ENCODE measurements at places on chromosomes 4 and X.
A peak's percentile ranks its signal among the peaks of the same experiment; 100 is the strongest.

- no peak for DNase-seq
These were observed 36.1 kb downstream of the EVC start for GRCh38 chr4:5746829-5747737.

DNA sequence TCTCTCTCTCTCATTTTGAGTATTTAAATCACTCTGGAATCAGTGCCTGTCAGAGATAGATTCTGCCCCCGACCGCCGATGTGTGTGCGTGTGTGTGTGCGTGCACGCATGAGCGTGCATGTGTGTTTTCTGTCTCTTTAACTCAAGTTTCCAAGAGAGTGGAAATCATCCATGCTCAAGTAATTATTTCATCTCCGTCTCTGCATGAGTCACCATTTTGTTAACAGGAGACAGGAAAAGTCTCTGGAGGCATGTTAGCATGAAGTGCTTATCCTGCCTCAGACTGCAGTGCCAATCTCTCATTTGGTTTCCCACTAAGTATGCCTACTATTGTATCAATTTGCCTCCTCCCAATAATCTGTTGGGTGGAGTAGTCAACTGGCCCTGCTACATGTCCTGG, 182.9 kb upstream of the NHS start:
- no peak for DNase-seq

DNA sequence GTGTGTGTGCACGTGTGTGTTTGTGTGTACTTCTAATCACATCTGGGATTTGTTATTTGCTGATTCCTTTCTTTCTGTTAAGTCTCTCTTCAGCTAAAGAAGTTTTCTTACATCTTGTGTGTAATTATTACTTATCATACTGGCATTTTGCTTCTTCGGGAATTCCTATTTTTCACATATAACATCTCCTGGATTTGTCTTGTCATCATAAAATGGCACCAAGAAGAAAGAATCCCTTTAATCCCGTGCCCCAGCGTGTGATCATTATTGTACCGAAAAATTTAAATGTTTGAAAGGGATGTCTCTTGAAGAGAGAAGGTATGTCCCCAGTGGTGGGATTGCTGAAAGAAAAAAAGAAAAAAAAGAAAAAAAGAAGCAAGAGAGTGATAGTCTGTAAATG, 72.3 kb downstream of the ZFX start:
- no peak for DNase-seq

DNA sequence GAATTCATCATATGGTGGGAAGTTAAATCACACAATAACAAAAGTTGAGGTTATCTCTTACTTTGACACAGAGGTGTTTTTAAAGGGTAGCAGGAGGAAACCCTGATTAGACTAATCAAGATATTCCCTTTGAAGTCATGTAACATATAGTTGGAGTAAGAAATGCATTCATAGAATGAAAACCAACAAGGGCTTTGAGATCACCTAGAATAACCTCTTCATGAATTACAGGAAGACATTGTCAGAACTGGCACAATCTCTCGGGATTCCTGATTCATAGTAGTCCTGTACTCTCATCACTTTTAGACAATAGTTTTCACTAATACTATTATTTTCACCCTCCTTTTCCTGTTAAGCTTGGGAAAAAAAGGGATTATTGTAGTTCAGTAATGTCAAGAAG, 170.2 kb downstream of the PPP3CA start:
- DNase-seq, result no peak

GRCh38 chrX:150846130-150846529, 52.3 kb downstream of the CD99L2 start:
- DNase-seq, result no peak

DNA sequence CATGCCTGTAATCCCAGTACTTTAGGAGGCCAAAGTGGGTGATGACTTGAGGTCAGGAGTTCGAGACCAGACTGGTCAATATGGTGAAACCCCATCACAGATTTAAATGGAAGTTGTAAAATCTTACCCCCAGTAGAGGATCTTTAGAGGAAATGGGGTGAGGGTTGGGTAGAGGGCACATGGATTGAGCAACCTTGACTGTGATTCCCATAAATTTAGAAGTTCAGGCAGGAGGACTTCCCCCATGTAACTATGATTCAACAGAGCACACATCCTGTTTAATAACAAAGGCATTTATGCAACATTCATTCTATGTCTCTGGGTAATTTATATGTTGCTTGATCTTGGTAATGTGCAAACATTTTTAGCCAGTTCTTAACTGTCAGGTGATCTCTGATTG, 143.1 kb downstream of the RBM47 start:
- DNase-seq, result no peak

- no peak for DNase-seq
These were observed 197.6 kb downstream of the BCOR start for GRCh38 chrX:39899856-39900776.

DNA sequence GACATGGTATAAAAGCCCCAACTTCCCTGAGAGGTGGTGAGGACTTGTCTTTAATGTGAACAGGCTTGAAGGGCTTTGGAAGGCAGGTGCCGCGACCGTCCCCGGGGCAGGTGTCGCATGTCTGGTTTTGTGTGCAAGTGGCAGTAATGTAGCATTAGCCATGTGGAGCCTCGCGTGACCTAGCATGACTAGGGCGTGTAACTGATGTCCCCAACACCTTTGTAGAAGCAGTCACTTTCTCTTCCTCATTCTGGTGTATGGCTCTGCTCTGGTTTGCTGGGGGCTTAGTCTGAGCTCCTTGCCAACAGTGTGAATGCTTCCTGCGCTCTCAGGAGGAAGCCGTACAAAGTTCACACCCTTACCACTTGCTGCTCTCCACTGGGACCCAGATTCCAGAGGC, 145.7 kb downstream of the AMMECR1 start:
- DNase-seq, result no peak

DNA sequence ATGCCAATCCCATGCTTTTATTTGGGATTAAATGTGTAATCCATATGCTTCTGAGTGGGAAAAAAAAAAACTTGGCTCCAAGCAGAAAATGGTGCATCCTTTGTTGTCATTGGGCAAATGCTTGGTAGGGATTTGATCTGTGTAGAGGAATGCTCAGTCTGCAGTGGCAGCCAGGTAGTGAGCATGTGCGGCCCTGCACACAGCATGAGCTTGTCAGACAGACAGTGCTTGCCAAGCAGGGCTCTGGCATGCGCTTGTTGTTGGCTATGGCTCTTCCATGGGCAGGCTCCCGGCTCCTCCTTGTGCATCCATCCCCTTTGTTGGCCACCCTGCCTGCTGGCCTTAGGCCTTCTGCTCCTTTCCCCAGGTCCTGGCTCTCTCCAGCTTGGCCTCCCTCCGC, 130.3 kb downstream of the GPR143 start:
- no peak for DNase-seq

DNA sequence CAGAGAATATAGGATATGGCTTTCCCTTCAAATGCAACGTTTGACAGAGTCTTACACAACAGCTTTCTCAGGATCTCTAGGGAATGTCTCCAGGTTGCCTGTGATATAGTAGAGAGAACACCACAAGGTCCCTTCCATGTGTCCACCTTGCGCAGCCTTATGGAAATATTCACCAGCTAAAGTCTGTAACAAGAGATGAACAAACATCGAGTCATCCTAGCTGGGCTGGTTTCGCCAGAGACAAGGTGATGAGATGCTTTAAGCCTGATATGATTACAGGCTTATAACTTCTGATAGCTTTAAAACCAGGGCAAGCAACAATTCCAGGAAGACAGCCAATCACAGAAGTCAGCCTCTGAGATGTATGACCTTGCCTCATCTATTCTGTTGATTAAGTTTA, 83.8 kb downstream of the SEL1L3 start:
- no peak for DNase-seq

GRCh38 chr4:52714597-52715254, 36.5 kb downstream of the ERVMER34-1 start:
- no peak for DNase-seq

DNA sequence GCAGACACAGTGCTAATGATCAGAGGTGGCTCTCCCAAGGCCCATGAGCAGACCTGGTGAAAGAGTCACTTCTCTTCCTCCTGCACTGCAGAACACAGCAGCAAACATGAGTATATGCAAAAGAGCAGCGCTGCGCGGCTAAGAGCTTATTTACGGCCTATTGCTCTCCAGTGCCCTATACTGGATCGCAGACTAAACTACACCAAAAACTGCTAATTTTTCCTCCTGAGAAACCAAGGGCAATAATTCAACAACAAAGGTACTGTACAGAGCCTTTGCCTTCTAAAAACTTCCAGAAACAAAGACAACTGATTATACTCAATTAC, 702.5 kb downstream of the ARAP2 start:
- DNase-seq, result no peak

GRCh38 chr4:174120446-174121295, 162.8 kb downstream of the FBXO8 start:
- no peak for DNase-seq

GRCh38 chr4:85452058-85452731, 22.8 kb upstream of the ARHGAP24 start:
- no peak for DNase-seq

DNA sequence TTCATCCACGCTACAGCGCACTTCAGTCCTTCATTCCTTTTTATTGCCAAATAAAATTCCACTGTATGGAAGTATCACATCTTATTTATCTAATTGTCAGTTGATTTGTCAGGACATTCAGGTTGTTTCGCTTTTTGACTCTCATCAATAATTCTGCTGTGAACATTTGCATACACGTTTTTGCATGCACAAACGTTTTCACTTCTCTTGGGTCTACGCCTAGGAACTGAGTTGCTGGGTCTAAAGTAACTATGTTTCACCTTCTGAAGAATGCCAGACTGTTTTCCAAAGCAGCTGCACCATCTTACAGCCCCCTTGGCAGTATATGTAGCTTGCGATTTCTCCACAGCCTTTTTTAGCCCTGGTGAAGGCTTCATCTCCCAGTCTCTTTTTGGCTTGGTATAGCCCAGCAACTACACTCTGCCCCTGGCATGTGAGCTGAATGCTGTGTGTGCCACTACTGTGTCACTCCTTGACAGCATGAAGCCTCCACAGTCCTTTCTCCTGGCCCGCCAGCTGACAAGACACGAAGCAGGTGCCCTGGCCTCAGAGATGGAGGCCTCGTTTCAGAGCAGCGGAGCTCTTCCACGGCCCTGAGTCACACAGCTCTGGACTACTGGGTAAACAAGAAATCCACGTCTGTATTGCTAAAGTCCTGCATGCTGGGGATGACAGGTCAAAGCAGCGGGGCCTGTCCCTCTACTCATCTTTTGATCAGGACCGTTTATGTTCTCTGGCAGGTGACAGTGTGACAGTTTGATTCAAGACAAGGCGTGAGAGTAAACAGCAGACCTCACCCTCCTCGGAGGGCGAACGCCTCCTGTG, 75.5 kb downstream of the NSUN7 start:
- DNase-seq, result no peak

DNA sequence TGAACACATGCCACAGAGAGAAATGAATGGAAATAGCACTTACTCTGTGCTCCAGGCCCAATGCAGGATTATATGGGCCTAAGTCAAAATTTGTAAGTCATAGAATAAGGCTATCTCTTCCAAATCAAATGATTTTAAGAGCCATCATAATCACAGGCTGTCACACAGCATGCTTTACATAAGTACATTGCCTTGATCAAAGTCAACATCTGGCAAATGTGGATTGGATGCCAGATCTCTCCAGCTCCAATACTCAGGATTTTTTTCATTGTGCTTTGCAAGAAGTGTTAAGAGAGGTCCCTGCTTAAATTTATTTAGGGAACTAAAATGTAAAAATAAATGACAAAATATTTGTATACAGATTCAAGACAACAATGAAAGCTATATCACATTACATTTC, 299.9 kb downstream of the PRDM5 start:
- DNase-seq, result no peak

GRCh38 chrX:10722851-10723250, 102.5 kb upstream of the MID1 start:
- DNase-seq, result peak; percentile 1

GRCh38 chr4:95318483-95318882, 230.3 kb downstream of the UNC5C start:
- no peak for DNase-seq

GRCh38 chrX:72366701-72367454, 61.2 kb upstream of the CITED1 start:
- DNase-seq, result no peak

DNA sequence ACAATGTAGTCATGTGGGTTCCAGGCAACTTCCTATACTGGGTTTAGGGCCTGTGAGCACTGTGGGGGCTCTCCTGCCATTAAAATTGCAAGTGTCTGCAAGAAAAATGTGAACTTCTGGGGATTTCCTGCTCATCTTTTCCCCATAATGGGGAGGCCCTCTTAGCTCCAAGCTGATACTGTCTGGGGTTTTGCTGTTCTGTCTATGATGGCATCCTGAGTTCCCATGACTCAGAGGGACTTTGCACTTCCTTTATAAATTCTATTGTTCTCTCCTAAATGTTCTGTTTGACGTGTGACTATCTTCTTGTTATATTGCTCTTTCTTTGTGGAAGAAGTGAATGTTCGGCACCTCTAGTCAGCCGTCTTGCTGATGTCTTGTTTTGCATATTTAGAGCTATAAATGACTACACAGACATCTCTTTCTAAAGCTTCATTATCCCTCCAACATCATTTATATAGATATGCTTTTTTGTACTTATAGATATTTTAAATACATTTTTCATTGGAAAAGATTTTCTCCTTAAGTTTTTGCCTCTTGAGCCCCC, 465.8 kb downstream of the NAF1 start:
- no peak for DNase-seq

DNA sequence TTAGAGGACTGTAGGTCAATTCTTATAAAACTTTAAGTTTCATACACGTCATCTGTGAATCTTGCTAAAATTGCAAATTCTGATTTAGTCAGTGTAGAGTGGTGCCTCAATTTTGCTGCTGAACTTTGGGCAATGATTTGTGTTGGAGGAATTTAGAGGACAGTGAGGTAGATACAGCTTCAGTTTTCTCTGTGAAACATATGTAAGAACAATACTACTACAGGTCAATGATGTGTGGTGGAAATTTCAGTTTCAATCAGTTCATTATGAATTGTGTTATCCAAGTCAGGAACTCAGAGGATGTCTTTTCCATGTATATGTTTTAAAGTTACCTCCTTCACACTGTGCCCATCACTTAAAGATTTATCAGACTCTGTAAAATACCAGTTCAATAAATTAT, 1597.8 kb upstream of the PCDH10 start:
- no peak for DNase-seq

GRCh38 chr4:182426901-182427300, 183.7 kb downstream of the TENM3 start:
- no peak for DNase-seq

DNA sequence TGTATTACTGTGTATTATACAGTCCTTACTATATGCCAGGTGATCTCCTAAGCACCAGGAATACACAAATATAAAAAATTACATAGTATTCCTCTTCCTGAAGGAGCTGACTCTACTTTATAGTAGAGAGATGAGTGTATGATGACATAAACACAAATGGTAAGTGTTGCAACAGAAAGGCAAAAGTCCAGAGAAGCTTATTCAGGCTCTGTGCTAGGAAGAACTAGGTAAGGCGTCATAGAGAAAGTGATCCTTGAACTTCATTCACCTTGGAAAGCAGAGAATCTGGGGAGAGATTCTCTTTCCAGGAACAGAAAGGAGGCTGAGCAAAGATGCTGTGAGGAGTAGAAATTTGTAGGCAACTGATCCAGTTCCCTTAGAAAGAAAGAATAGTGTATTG, 115.0 kb upstream of the KCNIP4 start:
- DNase-seq, result no peak

- DNase-seq, result no peak
These were observed 23.1 kb downstream of the ATP8A1 start for GRCh38 chr4:42633605-42634388.

- DNase-seq, result no peak
These were observed 73.6 kb upstream of the ELOVL6 start for GRCh38 chr4:110271986-110272385.
